ENCODE measurements at places on chromosomes 3 and 15. TPM values are rescaled to one million over a fixed set of nuclear protein-coding genes. Genes with fewer than 3 reads are reported as not detected.

The C3orf49 gene
- total RNA-seq, result not detected

The ALDH1A3 gene
- 7.8 TPM for total RNA-seq

The LRRC31 gene
- total RNA-seq, result not detected

The TM4SF18 gene
- 4.1 TPM for total RNA-seq

The TUBGCP5 gene
- total RNA-seq, result 11.9 TPM
